ENCODE measurements at places on chromosomes 4 and X. TPM values are rescaled to one million over a fixed set of nuclear protein-coding genes. Genes with fewer than 3 reads are reported as not detected.
A peak's percentile ranks its signal among the peaks of the same experiment; 100 is the strongest.

TDO2 gene
- not detected for total RNA-seq

MAGEB17 gene
- total RNA-seq = not detected

HMX1 gene
- not detected for total RNA-seq

TLR3 gene
- 6.1 TPM for total RNA-seq

CT83 gene
- not detected for total RNA-seq

ZNF41 gene
- total RNA-seq = 6.8 TPM

PCYT1B gene
- total RNA-seq = 0.64 TPM

ADH4 gene
- total RNA-seq = 2.0 TPM

- DNase-seq = no peak
- H3K4me3 ChIP-seq = no peak overlapping the region
- H3K36me3 ChIP-seq = no peaks in the 10 kb centered on the region
- H3K27me3 ChIP-seq = no peaks in the 10 kb centered on the region
- H3K4me1 ChIP-seq = no peaks in the 10 kb centered on the region
- H3K27ac ChIP-seq = no peak overlapping the region
Observed at GRCh38 chr4:9611101-9611500, 166.9 kb downstream of the DEFB131A start.

- peaks cover 11% of the 10 kb centered on the region for H3K4me1 ChIP-seq
- H3K27ac ChIP-seq = no peak overlapping the region
- H3K4me3 ChIP-seq = no peak overlapping the region
- H3K36me3 ChIP-seq = no peaks in the 10 kb centered on the region
Observed at GRCh38 chr4:167897116-167897515, 195.2 kb upstream of the ANXA10 start.

- H3K4me3 ChIP-seq = no peak overlapping the region
- peaks cover 3% of the 10 kb centered on the region for H3K27me3 ChIP-seq
- no peaks in the 10 kb centered on the region for H3K36me3 ChIP-seq
Observed at GRCh38 chr4:141391771-141392170, 171.1 kb downstream of the ZNF330 start.

DNA sequence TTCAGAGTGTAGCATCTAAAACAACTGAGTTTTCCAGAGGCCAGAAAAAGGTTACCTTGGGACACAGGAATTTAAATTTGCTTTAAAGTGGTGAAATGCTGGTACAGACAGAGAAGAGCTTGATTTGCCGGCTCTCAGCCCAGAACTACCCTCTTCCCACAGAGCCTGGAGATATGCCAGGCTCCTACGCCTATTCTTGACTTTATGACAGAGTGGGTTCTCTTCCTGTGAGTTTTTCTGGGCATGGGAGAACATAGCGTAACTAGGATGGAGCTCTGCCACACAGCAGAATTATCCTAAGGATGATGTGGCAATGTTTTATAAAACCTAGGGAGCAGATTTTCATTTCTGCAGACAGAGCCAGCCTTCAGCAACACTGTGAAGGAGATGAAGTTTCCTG is 241.8 kb downstream of the GRIA3 start:
- H3K4me1 ChIP-seq = no peaks in the 10 kb centered on the region
- no peak for DNase-seq
- peak overlapping the region; percentile 14 for H3K27ac ChIP-seq
- H3K4me3 ChIP-seq = no peak overlapping the region
- no peaks in the 10 kb centered on the region for H3K36me3 ChIP-seq

- no peaks in the 10 kb centered on the region for H3K36me3 ChIP-seq
- no peaks in the 10 kb centered on the region for H3K4me1 ChIP-seq
- no peak overlapping the region for H3K4me3 ChIP-seq
- H3K27ac ChIP-seq = no peak overlapping the region
- no peak for DNase-seq
- no peaks in the 10 kb centered on the region for H3K27me3 ChIP-seq
Observed at GRCh38 chrX:20654596-20655106, 387.9 kb upstream of the RPS6KA3 start.

DNA sequence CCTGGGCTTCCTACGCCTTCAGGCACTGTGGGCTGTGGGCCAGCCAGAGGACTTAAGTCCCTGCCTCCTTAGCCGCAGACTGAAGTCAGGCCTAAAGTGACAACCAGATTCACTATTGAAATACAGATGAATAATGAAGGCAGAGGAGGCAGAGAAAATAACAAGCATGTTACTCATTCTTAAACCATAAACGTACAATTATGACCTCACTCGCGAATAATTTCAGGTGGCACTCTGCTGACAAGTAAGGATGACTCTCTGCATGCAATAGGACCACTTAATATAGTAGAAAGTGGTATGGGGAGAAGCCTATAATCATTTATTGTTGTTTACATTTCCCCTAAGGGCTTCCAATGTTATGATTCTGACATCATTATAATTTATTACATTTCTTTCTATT is 409.2 kb upstream of the FGF13 start:
- H3K4me3 ChIP-seq = no peak overlapping the region
- H3K27ac ChIP-seq = no peak overlapping the region
- no peaks in the 10 kb centered on the region for H3K27me3 ChIP-seq
- no peaks in the 10 kb centered on the region for H3K4me1 ChIP-seq

DNA sequence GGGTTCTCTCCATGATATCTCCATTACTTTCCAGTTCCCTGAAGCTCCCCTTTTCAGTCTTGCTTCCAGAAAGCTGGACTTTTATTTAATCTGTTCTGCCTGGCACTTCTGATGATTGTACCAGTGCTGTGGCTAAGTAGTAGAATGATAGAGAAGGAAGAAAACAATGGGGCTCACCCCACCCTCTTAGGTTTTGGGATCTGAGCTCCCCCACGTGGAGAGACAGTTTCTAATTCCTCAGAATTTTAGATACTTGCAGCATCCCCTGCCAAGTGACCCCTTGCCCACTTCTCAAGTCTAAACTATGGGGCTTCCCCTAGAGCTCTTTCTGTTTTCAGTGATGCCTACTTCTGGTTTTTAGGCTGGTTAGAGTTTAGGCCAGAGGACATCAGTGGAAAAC is 73.9 kb downstream of the GC start:
- no peaks in the 10 kb centered on the region for H3K36me3 ChIP-seq
- no peaks in the 10 kb centered on the region for H3K27me3 ChIP-seq
- no peaks in the 10 kb centered on the region for H3K4me1 ChIP-seq
- H3K27ac ChIP-seq = no peak overlapping the region
- no peak overlapping the region for H3K4me3 ChIP-seq
- DNase-seq = no peak

DNA sequence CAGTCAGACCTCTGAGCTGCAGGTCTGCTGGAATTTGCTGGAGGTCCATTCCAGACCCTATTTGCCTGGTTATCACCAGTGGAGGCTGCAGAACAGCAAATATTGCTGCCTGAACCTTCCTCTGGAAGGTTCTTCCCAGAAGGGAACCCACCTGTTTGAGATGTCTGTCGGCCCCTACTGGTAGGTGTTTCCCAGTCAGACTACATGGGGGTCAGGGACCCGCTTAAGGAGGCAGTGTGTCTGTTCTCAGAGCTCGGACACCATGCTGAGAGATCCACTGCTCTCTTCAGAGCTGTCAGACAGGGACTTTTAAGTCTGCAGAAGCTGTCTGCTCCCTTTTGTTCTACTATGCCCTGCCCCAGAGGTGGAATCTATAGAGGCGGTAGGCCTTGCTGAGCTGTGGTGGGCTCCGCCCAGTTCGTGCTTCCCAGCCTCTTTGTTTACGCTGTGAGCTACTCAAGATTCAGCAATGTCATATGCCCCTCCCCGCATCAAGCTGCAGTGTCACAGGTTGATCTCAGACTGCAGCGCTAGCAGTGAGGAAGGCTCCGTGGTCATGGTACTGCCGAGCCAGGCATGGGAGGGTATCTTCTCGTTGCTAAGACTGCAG is 44.1 kb upstream of the KDR start:
- H3K4me1 ChIP-seq = no peaks in the 10 kb centered on the region
- DNase-seq = no peak
- no peak overlapping the region for H3K27ac ChIP-seq
- no peak overlapping the region for H3K4me3 ChIP-seq

- H3K27me3 ChIP-seq = no peaks in the 10 kb centered on the region
- H3K4me1 ChIP-seq = no peaks in the 10 kb centered on the region
- peaks cover 5% of the 10 kb centered on the region for H3K36me3 ChIP-seq
Observed at GRCh38 chr4:174292473-174292872, 8.8 kb downstream of the CEP44 start.

- no peak for DNase-seq
- H3K4me1 ChIP-seq = no peaks in the 10 kb centered on the region
- H3K4me3 ChIP-seq = no peak overlapping the region
- H3K27me3 ChIP-seq = no peaks in the 10 kb centered on the region
- no peaks in the 10 kb centered on the region for H3K36me3 ChIP-seq
Observed at GRCh38 chr4:120731561-120731960, 191.0 kb downstream of the PRDM5 start.

DNA sequence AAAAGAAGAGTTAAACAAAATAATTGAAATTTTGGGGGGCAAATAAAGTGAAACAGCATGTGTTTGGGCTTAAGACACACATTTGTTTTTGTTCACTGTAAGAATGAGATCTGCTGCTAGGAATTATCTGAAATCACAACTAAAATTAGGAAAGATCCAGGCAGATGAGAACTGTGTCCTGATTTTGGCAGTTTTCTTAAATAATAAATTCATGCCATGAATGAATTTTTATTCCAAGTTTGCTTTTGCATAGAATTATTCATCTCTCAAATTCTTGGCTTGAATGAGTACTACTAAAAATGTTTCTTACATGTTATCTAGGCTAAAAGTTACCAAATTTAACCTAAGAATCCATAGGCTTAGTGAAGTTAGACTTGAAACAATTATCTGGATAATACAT is 321.7 kb downstream of the ANK2 start:
- H3K4me3 ChIP-seq = no peak overlapping the region
- peaks cover 22% of the 10 kb centered on the region for H3K36me3 ChIP-seq
- DNase-seq = no peak
- H3K27ac ChIP-seq = no peak overlapping the region

- peak; percentile 69 for DNase-seq
- H3K36me3 ChIP-seq = peaks cover 47% of the 10 kb centered on the region
- no peak overlapping the region for H3K27ac ChIP-seq
Observed at GRCh38 chr4:7031558-7032449, 11.4 kb upstream of the TADA2B start.

DNA sequence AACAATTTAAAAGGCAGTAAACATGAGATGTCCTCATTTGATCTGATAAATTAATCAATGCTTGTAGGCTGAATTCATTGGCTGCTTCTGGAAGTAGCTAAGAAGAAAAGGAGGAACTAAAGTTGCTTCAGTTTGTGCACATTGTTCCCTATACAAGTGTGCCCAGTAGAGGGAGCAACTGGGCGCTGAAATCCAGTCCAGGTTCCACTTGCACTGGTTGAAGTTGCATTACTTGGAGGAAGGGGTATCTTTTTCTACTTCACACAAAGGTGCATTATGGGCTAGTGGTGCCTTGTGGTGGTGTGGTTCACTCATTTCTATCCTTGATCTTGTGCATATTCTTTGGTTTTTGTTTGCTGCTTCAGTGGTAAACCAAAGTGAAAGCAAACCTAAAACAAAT is 67.9 kb upstream of the SOX3 start:
- H3K27me3 ChIP-seq = no peaks in the 10 kb centered on the region
- no peak for DNase-seq
- H3K4me1 ChIP-seq = no peaks in the 10 kb centered on the region
- H3K27ac ChIP-seq = no peak overlapping the region
- no peaks in the 10 kb centered on the region for H3K36me3 ChIP-seq

DNA sequence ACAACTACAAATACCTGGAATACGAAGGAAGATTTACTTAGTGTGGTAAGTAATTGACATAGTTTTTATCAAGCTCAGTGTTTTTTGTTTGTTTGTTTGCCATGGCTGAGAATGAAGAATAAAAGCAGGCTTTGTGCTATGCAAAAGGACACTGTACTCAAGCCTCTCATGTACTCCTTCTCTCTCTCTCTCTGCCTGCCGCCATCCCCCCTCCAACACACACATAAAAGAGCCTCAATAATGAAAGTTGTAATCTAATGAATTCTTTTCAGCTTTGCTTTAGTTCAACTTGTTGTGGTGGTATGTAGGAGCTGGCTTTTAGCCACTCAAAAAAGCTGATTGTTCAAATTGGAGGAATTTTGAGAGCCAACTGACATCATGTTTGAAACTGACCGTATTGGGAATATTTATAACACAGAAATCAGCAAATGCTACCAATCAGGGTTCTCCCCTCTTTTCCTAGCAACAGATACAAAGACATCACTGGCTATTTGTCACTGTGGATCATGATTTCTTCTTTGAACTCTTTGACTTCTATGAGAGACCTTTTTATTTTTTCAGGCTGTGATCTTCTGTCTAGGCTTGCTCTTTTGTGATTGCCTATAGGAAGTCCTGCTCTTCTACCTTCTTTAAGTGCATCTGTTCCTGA is 1148.8 kb downstream of the RAPGEF2 start:
- H3K27me3 ChIP-seq = no peaks in the 10 kb centered on the region
- no peaks in the 10 kb centered on the region for H3K4me1 ChIP-seq
- no peak overlapping the region for H3K27ac ChIP-seq
- H3K36me3 ChIP-seq = no peaks in the 10 kb centered on the region
